ENCODE measurements at places on chromosomes 12 and 14.

DNA sequence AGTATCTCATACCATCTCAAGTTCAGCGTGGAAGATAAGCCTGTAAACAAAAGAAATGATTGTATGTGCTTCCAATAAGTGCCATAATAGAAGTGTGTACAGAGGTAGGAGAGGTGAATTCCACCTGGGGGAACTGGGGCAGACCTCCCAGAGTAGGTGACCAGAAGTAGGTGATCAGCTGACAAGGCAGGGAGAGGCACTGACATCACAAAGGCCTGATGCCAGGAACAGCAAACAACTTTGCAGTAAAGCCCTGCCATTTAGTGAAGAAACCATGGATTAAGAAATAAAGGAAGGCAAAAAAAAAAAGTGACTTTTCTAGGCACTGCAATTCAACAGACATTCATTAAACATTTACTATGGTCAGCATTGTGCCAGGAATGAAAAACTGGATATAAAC lies 31.1 kb downstream of the NR1H4 start:
- DNase-seq = no peak

GRCh38 chr12:115946867-115947695 lies 330.4 kb downstream of the MED13L start:
- DNase-seq = no peak

DNA sequence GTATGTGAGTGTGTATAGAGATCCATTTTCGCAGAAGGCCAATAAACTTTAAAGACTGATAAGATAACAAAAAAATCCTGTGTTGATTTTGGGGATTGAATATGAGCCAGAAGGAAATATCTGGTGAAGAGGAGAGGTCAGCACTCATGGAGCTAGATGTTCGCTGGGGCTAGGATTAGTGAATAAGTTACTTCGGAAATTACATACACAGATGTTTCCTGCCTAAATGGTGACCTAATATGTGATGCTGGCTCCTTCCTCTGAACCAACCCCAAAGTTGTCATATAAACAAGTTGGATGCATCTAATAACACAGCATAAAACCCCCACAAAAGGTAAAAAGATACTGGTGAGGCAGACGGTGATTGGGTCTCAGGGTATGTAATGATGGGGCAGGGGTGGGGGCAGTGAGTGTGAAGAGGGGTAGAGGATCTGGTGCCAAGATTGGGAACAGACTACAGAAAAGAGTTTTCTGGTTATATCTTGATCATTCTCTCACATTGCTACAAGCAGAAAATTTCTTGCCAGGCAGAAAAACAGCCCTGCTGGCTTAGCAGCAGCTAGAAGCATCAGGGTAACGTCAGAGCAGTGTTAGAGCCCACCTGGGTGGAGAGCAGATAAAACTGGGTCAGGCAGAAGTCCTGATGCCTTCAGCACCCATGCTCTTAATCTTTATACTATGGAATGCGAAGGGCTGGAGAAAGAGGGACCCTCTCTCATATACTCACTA lies 140.4 kb upstream of the GZMB start:
- DNase-seq = no peak

- no peak for DNase-seq
Measured at GRCh38 chr12:67002720-67003119, 266.4 kb upstream of the CAND1 start.

DNA sequence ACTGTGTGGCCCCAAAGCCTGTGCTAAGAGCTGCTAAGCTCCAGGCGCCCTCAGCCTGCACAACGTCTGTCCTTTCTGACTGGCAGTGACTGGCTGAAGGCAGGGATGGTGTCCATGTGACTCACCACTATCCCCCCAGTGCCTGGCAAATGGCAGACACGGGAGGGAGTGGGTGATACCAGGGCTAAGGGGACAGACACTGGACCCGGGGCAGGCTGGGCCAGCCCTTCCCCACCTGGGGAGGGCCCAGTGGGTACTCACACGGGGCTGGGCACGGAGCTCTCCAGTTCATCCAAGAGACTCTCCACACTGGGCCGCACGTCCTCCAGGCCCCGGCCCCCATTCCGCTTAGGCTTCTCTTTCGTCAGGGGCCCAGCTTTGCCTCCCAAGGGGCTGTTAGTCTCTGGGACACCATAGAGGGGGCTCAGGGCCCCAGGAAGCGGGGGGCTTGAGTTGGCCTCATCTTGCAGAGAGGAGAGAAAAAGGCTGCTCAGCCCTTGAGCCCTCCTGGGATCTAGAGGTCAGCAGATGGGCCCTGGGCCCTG lies 21.4 kb upstream of the RPLP0 start:
- DNase-seq = no peak

DNA sequence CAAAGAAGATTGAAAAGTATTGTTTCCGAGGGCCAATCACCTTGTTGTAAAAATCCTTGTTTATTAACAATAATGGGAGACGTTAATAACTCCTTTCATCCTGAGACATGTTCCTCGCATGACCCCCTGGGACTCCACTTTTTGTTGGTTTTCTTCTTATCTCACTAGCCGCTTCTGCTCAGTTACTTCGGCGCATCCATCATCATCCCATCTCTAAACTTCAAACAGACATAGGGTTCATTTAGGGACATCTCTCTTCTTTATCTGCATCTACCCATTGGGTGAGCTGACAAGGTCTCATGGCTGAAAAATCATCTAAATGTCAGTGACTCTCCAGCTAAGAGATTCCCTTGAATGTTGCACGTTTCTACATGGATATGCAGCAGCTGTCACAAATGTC lies 252.2 kb downstream of the ANO2 start:
- DNase-seq = no peak

DNA sequence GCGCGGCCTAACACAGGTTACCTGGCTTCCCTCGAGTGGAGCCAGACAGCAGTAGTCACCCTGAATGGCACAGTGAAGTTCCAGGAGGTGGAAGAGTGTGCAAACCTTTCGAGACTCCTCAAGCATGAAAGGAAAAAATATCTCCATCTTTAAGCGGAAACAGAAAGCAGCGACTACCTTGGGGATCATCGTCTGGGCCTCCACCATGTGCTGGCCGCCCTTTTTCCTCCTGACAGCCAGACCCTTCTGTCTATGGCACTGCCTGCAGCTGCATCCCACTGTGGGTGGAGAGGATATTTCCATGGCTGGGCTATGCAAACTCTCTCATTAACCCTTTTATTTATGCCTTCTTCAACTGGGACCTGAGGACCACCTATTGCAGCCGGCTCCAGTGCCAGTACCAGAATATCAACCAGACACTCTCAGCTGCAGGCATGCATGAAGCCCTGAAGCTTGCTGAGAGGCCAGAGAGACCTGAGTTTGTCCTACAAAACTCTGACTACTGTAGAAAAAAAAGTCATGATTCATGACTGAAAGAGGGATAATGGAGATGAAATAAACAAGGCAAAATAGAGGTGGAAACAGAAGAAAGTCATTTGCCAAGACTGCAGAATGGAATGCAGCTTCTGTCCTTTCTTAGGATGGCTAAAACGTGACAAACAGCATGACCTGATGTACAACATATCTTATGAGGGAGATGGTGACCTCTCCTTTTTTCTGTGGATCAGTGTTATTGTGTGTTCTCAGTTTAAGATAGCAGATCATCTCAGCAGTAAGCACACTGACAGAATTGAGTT lies 2.4 kb upstream of the HEBP1 start:
- DNase-seq = no peak

- no peak for DNase-seq
Measured at GRCh38 chr14:81430235-81430634, 30.1 kb upstream of the STON2 start.

DNA sequence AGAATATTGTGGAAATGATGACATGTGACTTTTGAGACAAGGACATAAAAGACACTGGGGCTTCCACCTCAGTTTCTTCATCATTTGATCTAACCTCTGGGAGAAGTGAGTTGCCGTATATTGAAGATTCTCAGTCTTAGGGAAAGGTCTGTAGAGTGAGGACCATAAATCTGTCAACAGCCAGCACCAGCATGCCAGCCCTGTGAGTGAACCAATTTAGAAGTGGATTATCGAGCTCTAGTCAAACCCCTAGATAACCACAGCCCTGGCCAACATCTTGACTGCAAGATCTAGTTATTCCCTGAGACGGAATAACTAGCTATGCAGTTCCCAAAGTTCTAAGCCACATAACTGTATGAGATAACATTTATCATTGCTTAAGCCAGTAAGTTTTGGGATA lies 108.8 kb upstream of the PTPRR start:
- no peak for DNase-seq

DNA sequence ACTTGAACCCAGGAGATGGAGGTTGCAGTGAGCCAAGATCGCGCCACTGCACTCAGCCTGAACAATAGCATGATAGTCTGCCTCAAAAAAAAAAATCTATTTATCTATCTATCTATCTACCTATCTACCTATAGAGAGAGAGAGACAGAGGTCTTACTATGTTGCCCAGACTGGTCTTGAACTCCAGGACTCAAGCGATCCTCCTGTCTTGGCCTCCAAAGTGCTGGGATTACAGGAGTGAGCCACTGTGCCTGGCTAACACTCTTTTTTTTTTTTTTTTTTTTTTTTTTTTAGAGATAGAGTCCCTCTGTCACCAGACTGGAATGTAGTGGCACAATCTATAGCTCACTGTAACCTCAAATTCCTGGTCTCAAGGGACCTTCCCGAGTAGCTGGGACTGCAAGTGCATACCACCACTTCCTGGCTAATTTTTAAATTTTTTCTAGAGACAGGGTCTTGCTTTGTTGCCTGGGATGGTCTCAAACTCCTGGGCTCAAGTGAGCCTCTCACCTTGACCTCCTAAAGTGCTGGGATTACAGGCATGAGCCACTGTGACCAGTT lies 1.9 kb downstream of the FAM186A start:
- no peak for DNase-seq

GRCh38 chr12:133106253-133106652 lies 23.8 kb downstream of the ZNF891 start:
- DNase-seq = no peak

DNA sequence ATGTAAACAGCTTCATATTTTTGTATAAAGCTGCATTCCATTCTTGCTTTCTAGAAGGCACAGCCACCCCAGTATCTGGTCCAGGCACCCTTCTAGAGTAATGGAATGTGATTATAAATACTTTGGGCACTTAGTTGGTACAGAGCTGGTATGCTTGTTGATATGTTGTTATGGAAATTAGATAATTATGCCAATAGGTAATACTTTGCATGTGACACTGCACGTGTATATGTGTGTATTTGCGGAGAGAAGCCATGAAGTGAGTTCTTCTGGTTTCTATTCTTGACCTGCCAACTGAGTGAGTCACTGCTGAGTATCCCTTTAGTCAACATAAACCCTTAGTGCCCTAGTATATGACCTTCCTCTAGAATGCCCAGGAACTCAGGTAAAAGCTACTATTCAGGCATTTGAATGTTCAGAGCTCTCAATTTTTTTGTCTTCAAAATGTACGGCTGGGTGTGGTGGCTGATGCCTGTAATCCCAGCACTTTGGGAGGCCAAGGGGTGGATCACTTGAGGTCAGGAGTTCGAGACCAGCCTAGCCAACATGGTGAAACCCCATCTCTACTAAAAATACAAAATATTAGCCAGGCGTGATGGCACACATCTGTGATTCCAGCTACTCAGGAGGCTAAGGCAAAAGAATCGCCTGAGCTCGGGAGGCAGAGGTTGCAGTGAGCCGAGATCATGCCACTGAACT lies 6.2 kb upstream of the TCP11L2 start:
- no peak for DNase-seq

- DNase-seq = peak; percentile 42
Measured at GRCh38 chr12:64824500-64825142, at the start of gene TBC1D30. TBC1D30 (plus strand) TSS chr12:64824647; CDS start chr12:64824880, 233 bp downstream.

DNA sequence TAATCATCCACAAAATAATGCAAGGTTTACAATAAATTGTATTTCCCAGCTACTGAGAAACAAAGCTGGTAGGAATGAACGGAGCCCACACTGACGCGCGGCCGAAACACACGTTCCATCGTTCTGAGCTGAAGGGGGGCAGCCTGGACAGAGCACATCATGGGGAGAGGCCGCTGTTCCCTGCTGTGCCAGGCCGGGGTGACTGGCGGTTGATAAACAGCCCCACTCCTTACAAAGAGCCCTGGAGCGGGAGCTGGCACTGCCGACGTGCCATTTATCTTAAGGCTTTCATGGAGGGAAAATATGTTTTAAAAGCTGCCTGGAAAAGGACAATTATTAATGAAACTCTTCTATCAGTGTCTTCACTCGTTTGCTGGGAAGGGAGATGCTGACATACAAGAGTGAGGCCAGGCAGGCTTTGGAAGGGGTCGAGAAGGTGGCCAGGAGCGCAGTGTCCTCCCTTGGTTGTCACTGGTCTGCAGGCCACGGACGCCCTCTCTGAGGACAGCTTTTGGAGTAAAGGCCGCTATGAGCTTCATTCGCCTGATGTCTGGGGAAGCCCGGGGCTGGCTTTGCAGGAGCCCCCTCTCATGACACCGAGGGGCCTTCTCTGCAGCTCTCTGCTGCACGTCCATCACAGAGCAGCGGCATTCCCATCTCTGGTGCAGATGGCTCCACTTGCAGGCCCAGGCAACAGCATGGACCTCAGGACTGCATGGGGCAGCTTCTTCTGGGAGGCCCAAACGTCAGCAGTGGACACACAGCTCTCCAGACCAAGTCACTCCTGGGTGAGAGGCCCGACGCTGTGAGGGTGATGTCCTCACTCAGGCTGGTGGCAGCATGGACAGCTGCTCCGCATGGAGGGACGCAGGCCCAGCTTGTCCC lies 355.3 kb upstream of the SFSWAP start:
- no peak for DNase-seq

DNA sequence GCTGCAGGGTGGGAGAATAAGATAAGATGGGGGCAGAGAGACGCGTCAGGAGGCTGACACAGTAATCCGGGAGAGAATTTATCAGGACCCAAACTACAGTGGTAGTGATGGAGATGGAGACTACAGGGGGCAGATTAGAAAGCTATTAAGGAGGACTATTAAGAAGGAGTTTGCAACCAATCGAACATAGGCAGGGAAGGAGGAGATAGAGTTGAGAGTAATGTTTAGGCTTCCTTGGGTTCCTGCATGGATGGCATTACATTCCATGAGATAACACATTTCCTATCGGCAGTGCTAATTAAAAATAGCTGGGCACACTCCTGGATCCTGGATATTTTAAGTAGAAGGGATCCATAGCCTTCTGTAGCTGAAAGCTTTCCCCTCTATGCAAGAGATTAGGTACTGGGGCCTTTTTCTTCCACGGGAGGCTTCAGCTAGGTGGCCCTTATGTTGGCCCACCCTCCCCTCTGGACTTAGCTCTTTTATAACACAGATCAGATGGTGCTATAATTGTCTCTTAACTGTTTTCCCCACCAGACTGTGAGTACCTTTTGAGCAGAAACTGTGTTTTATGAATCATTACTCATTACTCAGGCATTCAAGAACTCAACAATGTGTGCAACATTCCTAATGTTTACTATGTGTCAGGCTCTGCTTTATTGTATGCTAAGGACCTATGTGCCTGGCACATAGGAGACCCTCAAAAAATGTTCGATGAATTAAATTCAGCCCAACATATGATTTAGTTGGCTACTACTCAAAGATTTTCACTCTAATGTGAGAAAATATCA lies 113.0 kb downstream of the RMST start:
- DNase-seq = no peak

DNA sequence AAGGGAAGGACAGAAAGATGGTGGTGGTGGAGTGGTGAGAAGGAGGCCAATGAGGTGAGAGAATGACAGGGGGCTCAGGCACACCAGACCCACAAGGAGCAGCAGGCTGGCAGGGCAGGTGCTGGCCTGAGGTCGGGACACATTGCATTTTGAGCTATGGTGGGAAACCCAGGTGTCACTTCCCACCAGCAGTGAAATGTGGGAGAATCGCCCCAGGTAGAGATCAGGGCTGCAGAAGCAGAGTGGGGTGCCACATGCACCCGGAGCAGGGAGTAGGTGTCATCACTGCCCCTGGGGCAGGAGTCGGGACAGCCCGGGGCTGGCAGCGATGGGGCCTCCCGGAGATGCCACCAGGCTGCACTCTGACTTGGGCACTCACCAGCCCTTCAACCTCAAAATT lies 315.8 kb downstream of the BCL11B start:
- DNase-seq = no peak

All from NCI-H1436 treated with DMSO at 0.1 percent for 48 hours (cell line).